ENCODE measurements at places on chromosomes 5 and 9. TPM values are rescaled to one million over a fixed set of nuclear protein-coding genes. Genes with fewer than 3 reads are reported as not detected.

Gene ANKRD31
- total RNA-seq, result 0.13 TPM

Gene FOXD4L6
- total RNA-seq, result not detected

GRCh38 chr5:172923539-172923938 is 35.7 kb upstream of the RPL26L1 start:
- no peak for DNase-seq

DNA sequence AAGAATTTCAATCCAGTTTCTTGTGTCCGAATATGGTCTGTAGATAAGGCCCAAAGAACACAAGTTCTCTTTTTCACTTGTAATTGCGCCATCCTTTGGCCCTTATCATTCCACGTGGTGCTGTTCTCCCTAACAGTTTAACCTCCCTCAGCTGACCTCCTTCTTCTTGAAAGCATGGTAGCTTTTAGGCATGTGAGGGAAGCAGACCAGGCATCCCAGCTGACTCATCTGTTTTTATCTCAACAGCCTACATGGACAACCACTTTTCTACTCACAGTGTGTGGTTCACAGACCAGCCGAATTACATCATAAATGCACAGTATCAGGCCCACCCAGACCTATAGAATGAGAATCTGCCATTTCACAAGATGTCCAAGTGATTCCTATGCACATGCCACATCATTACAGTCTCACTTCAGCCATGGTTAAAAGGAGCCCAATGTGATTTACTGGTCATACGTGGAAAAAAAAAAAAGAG is 26.9 kb upstream of the PLIN2 start:
- no peak for DNase-seq

DNA sequence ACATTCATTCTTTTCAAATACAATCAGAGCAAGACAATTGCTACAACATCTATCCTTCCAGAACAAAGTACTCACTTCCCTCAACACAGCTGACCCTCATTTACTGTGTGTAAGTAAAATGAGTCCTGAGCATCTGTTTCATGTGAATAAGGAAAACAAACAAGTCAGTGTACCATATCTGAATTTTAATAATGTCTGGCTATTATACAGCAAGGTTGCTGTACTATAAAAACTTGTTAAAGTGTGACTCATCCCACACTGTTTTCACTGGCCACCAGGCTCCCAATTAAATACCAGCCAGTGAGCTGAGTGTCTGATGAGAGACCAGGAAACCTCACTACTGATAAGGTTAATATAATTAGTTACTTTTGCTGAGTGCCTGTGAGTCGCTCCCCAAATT is 339.8 kb downstream of the AGTPBP1 start:
- DNase-seq, result no peak

GRCh38 chr9:20224756-20225155 is 397.5 kb downstream of the MLLT3 start:
- DNase-seq, result no peak

- no peak for DNase-seq
Observed at GRCh38 chr5:80763873-80764647, 109.3 kb upstream of the DHFR start.

- DNase-seq, result no peak
Observed at GRCh38 chr5:14064841-14065240, 78.3 kb upstream of the TRIO start.

Gene CCNJL
- 0.80 TPM for total RNA-seq

Gene FRMPD1
- total RNA-seq, result 0.19 TPM

Gene LTC4S
- 9.6 TPM for total RNA-seq

GRCh38 chr5:5460311-5460710 is 37.8 kb downstream of the ICE1 start:
- DNase-seq, result no peak

DNA sequence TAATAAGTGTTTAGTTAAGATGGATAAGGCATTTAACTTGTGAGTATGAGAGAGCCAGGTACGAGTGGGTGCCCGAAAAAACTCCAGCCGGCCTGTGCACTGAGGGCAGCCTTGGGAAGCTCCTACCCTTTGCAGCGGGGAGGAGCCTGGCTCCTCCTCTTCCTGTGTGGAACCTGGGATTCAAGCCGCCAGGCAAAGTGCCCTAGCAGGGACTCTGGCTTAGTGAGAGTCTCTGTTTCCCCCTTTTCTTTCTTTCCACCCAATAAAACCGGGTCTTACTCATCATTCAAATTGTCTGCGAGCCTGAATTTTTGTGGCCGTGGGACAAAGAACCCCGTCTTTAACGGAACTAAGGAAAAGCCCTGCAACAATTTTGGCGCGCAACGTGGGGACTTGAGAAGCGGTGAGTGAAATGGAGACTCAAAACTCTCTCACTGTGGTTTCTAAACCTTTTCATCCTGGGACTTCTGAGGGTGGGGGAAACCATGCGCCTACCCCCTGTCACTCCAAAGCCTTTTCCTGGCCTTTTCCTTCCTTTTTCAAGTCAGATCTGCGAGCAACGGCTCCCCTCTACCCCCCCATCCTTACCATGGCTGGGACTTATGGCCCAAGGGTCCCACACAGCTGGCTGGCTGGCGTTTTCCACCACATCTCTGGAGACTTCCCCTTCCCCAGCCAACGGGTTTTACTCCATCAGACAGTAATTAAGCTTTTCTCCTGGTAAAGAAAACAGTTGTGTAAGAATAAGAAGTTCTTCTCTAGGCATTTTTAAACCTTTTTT is 535.7 kb upstream of the ACO1 start:
- no peak for DNase-seq

Gene SPINK7
- not detected for total RNA-seq

Measured in mesenteric fat pad (tissue), 1 donor.